ENCODE measurements at places on chromosomes 7 and 10. TPM values are rescaled to one million over a fixed set of nuclear protein-coding genes. Genes with fewer than 3 reads are reported as not detected.

GRCh38 chr10:98587156-98587837 is 140.6 kb upstream of the HPS1 start:
- no peak overlapping the region for H3K27ac ChIP-seq
- H3K27me3 ChIP-seq = no peaks in the 10 kb centered on the region
- no peak overlapping the region for H3K4me3 ChIP-seq
- DNase-seq = no peak

DNA sequence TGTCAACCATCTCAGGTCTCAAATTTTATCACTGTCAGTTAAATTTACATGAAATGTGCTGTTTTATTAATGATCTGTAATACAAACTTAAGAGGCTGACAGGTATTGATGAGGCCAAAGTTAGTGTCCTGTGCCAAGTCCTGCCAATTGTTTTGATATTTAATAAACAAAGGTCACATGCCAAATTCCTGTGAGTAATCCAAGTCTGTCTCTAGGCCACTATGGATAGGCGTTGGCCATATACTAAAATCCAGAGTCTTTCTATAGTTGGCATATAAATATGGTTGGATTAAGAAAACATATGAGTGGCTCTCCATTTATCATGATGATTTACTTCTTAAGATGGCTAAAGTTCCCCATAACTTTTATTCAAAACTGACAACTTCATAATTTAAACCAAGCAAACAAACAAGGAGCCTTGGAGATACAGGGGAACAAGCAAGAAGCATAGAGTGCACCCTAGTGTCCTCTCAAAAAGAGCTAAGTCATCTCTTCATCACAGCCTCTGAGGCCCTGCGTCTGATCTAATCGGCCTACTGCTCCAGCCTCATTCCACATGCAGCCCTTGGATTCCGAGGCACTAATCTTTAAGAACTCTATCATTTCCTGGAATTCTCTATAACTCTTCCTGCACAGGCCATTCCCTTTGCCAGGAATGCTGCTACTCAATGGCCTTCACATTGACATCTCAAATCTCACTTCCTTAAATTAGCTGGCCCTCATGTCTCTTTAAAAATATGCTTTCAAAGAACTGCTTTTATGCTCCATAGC is 32.7 kb upstream of the NRCAM start:
- no peaks in the 10 kb centered on the region for H3K4me1 ChIP-seq
- DNase-seq = no peak
- H3K36me3 ChIP-seq = no peaks in the 10 kb centered on the region
- H3K27me3 ChIP-seq = no peaks in the 10 kb centered on the region
- H3K4me3 ChIP-seq = no peak overlapping the region

GRCh38 chr7:85733169-85733915 is 546.5 kb upstream of the SEMA3D start:
- DNase-seq = no peak
- H3K27ac ChIP-seq = no peak overlapping the region
- no peak overlapping the region for H3K4me3 ChIP-seq
- no peaks in the 10 kb centered on the region for H3K36me3 ChIP-seq

GRCh38 chr10:72981882-72982529 is 27.4 kb upstream of the PLA2G12B start:
- H3K27me3 ChIP-seq = no peaks in the 10 kb centered on the region
- H3K27ac ChIP-seq = no peak overlapping the region
- no peaks in the 10 kb centered on the region for H3K4me1 ChIP-seq
- H3K4me3 ChIP-seq = no peak overlapping the region

DNA sequence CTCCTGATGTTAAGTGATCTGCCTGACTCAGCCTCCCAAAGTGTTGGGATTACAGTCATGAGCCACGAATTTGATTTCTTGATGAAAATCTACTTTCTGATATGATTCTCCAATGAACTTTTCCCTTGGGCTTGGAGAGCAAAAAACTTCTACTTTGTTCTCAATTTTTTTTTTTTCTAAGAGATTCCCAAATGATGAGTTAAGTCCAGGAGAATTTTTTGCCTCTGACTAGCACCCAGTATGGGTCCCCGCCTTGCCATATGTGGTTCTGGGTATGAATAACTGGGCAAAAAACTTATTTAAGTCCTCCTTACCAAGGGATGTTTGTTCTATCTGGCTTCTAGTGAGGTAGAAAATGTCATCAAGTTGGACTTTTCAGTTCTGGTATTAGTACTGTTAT is 147.9 kb upstream of the LYZL1 start:
- H3K27ac ChIP-seq = no peak overlapping the region
- H3K4me1 ChIP-seq = no peaks in the 10 kb centered on the region
- H3K4me3 ChIP-seq = no peak overlapping the region
- no peak for DNase-seq
- H3K36me3 ChIP-seq = no peaks in the 10 kb centered on the region

DNA sequence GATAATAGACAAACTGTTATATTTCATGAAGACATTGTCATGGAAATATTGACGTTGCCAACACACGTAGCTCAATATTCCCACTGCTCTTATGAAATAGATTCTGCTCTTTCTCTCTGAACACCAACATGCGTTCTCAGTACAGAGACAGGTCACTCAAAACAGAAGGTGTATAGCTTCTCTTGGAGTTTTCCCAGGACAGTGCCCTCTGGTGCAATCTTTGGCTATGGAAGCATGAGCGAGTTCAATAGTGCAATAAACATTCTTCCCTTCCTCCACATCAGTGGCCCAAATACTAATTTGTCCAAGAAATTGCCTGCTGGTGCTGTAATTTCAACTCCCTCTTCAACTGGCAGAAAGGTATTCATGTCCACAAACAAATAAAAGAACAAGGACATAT is 145.3 kb downstream of the MAGI2 start:
- no peaks in the 10 kb centered on the region for H3K4me1 ChIP-seq
- DNase-seq = no peak
- no peaks in the 10 kb centered on the region for H3K36me3 ChIP-seq

CCL26 gene
- not detected for total RNA-seq

- no peak for DNase-seq
- no peaks in the 10 kb centered on the region for H3K36me3 ChIP-seq
- H3K4me1 ChIP-seq = no peaks in the 10 kb centered on the region
- H3K27ac ChIP-seq = no peak overlapping the region
Observed at GRCh38 chr7:131605280-131605878, 49.0 kb upstream of the PODXL start.

DNA sequence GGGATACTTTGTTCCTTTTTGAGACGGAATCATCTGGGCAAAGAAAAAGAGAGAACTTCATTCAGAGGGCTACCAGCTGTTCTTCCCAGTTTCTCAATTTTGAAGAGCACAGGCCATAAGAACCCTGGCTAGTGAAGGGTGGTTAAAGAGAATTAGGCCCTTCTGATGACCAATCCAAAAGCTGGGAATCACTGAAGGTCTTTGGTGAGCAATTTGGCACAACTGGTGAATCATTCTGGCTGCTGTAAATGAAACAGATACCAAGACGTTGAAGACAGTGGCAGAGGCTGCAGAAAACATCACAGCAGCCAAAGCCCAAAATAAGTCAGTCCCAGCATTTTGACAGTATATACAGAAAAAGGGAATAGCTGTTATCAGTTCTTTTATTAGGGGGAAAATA is 5.1 kb downstream of the RAPGEF5 start:
- H3K36me3 ChIP-seq = no peaks in the 10 kb centered on the region
- no peak overlapping the region for H3K4me3 ChIP-seq
- H3K4me1 ChIP-seq = no peaks in the 10 kb centered on the region
- no peak for DNase-seq
- H3K27me3 ChIP-seq = no peaks in the 10 kb centered on the region

IRF5 gene
- 27.1 TPM for total RNA-seq

DNA sequence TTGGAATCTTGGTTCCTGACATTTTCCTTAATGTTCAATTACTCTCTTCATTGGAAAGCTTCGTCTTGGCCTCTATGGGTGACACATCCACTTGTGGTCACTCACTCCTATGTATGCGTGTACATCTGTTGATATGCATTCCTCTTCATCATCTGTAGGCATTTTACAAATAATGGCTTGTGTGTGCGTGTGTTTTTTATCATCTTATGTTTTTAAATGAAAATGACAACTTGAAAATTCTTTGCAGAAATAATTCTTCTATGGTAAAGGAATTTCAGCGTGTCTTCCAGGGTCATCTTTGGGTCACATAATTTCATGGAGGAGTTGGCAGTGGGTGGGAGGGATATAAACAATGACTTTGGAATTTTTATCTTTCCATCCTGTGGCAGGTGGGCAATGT is 925.1 kb downstream of the LRMDA start:
- H3K4me1 ChIP-seq = no peaks in the 10 kb centered on the region
- no peaks in the 10 kb centered on the region for H3K27me3 ChIP-seq
- H3K36me3 ChIP-seq = no peaks in the 10 kb centered on the region
- no peak overlapping the region for H3K27ac ChIP-seq
- no peak overlapping the region for H3K4me3 ChIP-seq

DNA sequence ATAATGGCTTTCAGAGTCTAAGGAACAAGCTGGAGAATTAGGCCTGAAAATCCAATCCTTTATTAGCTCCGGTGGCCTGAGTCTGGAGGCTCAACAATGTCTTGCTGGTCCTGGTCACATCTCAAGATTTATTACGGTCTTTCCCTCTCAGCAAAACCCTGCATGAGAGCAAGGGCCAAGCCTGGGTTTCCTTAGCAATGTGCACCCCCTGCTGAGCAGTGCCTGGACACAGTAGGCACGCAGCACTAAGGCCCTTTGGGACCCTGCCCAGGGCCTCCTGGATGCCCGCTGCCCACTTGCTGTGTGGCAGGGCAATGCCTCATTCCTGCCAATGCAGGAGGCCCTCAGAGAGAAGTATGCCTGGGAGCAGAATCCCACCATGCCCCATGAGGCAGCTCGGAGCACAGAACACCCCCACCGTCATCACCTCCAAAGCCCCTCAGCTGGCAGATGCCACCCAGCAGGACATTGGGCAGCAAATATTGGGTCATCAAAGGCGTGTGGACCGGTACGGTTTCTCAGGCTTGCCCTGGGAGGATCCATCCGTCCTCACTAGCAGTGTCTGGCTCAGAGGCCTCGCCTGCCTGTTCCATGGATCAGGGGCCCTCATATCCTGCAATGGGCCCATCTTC is 156.4 kb downstream of the OAT start:
- no peak overlapping the region for H3K27ac ChIP-seq
- no peak for DNase-seq
- H3K36me3 ChIP-seq = no peaks in the 10 kb centered on the region
- no peaks in the 10 kb centered on the region for H3K4me1 ChIP-seq
- no peak overlapping the region for H3K4me3 ChIP-seq

MYH16 gene
- not detected for total RNA-seq

DNA sequence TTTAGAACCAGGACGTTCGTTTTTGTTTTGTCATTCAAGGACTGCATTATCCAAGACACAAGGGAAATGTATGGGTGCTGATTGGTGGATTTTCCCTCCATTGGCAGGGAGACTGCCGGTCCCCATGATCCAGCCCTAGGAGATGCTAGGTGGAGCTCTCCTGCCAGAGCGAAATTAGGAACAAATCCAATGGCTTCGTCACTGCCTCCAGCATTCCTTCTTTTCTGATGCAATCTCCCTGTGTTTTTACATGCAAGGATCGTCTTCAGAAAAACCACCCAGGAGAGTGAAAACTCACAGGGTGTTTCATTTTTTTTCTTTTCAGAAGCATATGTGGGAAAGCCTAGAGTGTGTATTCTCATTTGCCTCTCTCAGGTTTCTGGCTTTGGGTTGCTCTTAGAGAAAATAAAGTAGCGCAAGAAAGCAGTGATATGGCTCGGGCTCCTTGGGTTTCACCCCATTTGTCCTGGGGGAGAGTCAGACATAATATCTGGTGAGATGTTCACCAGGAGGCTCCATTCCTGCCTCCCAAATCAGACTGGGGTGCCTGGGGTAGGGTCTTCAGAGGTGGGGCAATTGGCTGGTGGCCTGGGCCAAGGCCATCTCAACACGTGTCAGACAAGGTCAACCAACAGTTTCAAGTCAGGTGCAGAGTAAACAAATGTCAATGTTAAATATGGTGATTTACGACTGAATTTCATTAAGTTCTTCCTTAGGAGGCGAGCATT is 450.9 kb upstream of the MKI67 start:
- H3K4me3 ChIP-seq = no peak overlapping the region
- no peaks in the 10 kb centered on the region for H3K27me3 ChIP-seq
- no peak overlapping the region for H3K27ac ChIP-seq

NSMCE4A gene
- 175 TPM for total RNA-seq

- no peak overlapping the region for H3K4me3 ChIP-seq
- DNase-seq = no peak
- no peak overlapping the region for H3K27ac ChIP-seq
- H3K4me1 ChIP-seq = no peaks in the 10 kb centered on the region
- no peaks in the 10 kb centered on the region for H3K36me3 ChIP-seq
Observed at GRCh38 chr7:31954500-31954899, 115.7 kb downstream of the PDE1C start.

DNA sequence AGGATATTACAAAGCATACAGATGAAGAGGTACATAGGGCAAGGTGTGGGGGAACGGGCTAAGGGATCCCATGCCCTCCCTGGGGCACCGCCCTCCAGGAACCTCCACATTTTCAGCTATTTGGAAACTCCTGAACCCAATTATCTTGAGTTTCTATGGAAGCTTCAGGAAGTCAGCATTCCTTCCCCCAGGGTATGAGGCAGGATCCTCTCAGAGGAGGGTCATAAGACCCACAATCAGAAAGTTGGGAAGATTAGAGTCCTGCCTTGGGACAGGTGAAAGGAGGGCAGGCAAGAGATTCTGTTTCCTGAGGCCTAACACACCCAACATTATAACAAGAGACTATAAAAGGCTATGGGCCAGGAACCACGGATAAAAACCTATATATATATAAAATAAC is 98.0 kb downstream of the RALA start:
- no peak overlapping the region for H3K27ac ChIP-seq
- H3K4me1 ChIP-seq = no peaks in the 10 kb centered on the region
- no peaks in the 10 kb centered on the region for H3K36me3 ChIP-seq
- no peak for DNase-seq
